ENCODE measurements at places on chromosomes 16 and 17.

GRCh38 chr17:44968225-44969143 lies at the start of gene C1QL1:
Gene C1QL1, minus strand, starts transcription at chr17:44968303. Its CDS starts 255 bp downstream, at chr17:44968048.
- peak; percentile 89 for DNase-seq

DNA sequence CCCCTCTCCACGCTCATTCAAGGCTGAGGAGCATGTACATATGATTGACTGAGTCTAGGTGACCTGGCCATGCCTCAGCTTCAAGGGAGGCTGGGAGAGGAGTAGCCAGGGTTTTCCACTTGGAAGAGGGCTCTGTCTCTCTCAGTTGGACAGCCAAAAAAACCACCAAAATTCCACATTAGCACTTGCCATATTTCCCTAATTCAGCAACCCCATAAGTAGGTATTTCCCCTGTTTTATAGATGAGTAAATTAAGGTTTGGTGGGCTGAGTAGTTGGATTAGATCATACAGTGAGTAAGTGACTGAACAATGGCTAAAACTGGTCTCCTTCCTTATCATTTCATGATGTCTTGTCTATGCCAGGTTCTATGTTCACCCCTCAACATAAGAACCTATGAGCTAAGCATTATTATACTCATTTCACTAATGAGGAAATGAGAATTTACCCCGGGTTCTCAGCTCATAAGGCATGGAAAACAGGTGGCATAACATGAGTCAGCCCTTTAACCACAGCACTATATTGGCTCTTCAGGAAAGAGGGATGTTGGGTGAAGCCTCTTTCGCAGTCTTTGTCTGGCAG lies 68.0 kb upstream of the GAS7 start:
- DNase-seq: no peak

GRCh38 chr16:1657841-1658240 lies 20.2 kb upstream of the JPT2 start:
- no peak for DNase-seq

DNA sequence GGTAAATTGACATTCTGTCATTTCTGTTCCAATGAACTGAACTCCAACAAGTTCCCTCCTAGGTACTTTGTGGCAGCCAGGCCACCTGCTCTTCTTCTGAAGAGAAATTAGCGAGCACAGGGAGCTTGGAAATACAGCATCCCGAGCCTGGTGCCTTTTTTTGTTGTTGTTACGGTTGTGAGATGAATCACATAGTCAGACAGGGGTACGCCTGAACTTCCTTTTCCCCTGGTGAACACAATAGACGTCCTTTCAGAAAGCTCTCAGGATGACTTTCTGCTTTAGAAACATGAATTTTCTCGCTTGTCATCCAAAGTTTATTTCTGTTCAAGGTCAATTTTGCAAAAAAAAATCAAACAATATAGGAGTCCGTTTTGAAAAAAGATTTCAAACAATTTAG lies 53.9 kb upstream of the XYLT1 start:
- peak; percentile 82 for DNase-seq

DNA sequence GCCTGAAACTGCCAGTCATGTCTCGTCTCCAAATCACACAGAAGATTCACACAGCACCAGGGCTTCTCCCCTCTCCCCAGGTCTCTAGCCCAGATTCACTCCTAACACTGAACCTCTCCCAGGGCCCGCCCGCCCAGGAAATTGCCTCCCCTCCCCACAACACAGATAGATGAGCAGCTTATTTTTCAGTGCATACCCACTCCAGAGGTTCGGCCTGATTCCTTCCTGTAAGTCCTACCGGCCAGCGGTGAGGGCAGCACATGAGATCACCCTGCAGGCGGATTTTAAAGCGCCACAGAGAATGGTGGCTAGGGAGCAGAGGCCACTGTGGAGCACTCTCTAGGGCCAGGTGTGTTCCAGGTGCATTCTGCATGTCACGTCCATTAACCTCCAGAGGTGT lies 301.8 kb downstream of the IRF8 start:
- DNase-seq: no peak

DNA sequence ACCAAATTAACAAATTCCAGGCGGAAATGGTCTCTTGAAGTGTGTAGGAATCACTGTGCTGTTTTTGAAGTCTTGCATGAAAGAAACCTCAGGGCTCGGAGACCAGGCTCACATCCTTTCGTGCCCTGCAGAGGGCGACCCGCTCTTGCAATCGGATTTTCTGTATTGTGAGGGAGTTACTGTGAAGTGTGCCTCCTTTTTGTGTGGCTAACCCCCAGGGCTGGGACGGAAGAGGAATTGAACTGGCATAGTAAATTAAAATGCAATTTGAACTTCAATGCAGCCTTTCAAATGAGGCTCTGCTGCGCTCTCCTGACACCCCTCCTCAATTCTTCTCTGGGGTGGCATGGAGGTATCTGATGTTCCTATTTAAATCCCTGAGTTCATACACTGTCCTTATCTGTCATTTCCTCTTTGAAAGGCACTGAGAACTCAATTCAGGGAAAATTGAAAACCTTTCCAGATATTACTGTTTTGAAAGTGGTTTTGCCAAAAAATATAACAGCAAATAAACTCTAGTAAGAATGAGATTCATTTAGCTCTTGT lies 51.5 kb upstream of the MGAT5B start:
- peak; percentile 61 for DNase-seq

DNA sequence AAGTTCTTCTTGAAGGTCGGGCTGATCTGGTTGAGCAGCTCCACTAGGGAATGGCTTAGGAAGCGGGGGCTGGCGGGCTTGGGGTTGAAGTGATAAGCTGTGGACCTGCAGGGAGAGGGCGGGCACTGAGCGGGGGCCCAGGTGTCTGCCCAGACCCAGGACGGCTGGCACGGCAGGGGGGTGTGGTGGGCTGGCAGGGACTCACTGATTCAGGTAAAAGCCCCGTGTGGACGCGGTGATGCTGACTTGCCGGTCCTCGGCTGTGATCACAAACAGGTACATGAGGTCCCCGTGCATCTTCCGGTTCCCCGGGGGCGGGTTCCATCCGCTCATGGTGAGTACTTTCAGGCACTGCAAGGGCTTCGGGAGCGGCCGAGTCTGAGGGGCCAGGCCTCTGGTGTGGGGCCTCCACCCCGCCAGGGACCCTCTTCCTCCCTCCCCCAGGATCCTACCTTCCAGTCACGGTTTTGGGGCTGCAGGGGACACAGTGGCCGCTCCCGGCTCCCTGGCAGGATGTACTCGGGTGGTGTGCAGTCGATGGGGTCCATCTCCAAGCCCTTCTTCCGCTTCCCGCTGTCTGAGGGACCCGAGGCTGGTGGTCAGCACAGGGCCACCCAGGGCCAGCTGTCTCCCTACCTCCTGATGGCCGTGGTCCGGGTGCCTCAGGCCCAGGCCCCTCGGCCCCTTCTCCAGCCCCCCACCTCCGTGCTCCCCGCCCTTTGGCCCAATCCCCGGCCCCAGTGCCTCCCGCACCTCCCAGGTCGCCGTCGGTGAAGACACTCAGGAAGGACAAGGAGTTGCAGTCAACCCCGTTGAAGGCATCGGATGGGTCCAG lies 10.2 kb downstream of the CLUH start:
- no peak for DNase-seq

DNA sequence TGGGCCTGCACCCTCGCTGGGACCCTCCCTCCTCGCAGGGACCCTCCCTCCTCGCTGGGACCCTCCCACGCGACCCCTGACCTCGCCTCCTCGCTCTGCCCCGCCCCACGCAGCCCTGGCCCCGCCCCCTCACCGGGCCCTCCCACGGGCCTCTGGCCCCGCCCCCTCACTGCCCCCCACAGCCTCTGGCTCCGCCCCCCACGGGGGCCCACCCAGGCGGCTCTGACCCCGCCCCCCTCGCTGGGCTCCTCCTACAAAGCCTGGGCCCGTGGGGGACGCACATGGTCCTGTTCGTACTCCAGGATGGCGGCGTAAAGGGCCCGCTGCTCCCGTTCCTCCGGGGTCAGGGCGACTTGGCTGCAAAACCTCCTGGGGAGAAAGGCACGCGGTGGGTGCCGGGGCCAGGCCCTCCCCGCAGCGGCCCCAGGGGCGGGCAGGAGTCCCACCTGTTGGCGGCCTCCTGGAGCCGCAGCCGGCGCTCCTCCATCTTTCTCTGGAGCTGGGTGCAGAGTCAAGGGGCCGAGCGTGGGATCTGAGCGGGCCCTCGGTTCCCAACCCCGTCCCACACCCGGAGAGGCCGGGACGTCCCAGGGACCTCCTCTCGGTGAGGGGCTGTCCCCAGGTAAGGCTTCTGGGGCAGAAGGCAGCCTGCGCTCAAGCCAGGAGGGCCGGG lies 9.0 kb downstream of the VPS9D1 start:
- DNase-seq: peak; percentile 84

GRCh38 chr16:2341456-2342447 lies 1.2 kb upstream of the ABCA3 start:
- no peak for DNase-seq

DNA sequence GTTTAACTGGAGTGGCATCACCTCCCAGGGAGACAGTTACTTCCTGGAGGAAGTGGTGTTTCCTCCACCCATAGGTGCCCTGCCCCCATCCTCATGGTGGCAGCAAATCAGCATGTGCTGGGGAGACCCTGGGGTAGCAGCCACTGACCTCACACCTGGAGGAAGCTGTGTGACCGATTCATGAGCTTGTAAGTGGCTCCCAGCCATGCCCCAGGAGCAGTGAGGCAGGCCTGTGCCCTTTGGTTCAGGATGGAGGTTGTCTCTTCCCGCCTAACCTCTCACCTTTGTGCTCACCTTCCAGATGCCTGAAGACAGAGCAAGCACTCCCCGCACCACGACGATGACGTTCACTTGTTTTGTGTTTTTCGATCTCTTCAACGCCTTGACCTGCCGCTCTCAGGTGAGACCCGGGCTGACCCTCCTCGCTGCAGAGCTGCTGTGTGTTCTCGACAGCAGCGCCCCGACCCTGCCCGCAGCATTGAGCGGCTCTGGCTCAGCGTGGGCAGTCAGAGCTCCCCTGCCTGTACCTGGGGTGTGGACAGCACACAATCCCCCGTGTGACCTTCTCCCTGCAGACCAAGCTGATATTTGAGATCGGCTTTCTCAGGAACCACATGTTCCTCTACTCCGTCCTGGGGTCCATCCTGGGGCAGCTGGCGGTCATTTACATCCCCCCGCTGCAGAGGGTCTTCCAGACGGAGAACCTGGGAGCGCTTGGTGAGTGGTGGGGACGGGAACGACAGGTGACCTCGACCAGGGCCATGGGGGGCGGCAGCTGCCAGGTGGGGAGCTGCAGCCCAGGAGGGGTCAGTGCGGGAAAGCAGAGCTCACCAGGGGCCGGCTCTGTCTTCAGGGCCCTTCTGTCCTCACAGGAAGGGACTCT lies 42.8 kb downstream of the MEAK7 start:
- no peak for DNase-seq

GRCh38 chr17:71779482-71779881 lies 341.3 kb upstream of the SOX9 start:
- no peak for DNase-seq

GRCh38 chr17:81163703-81164370 lies 1.5 kb upstream of the PVALEF start:
- DNase-seq: no peak

GRCh38 chr17:48048384-48049126 lies 396 bp downstream of the NFE2L1 start:
- peak; percentile 95 for DNase-seq

DNA sequence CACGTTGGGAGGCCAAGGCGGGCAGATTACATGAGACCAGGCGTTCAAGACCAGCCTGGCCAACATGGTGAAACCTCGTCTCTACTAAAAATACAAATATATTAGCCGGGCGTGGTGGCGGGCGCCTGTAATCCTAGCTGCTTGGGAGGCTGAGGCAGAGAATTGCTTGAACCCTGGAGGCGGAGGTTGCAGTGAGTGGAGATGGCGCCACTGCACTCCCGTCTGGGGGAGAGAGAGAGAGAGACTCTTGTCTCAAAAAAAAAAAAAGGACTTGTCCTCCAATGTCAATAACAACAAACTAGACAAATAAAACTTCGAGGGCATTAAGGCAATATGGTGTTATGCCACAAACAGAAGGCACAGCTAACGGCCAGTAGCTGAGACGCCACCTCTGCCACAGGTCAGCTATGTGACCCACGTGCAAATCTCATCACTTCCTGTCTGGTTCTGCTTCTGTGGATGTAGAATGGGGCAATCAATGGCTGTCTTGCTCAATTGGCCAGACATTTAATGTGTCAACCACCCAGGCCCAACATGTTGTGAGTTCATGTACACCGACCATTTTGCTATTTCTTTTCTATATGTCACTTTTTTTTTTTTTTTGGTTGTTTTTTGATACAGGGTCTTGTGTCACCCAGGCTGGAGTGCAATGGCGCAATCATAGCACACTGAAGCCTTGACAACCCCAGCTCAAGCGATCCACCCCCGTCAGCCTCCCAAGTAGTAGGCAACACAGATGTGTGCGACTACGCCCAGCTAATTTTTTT lies 834 bp upstream of the TXNDC11 start:
- peak; percentile 56 for DNase-seq

DNA sequence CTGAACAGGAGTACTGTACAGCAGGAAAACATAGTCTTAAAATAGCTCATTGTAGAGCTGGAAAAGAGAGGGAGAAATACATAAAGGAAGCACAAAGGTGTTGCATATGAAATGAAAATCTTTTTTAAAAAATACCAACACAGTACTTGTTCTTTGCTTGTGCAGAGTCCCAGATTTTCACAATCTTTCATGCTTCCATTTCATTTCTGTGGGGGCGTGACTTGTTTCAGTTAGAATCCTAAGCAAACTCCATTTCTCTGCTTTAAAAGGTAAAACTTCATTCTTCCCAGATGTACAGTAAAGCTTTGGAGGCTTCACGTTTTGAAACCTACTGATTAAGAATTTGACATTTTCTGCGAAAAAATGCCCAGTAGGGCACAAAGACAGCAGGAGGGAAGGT lies 48.5 kb upstream of the MARCHF10 start:
- no peak for DNase-seq

DNA sequence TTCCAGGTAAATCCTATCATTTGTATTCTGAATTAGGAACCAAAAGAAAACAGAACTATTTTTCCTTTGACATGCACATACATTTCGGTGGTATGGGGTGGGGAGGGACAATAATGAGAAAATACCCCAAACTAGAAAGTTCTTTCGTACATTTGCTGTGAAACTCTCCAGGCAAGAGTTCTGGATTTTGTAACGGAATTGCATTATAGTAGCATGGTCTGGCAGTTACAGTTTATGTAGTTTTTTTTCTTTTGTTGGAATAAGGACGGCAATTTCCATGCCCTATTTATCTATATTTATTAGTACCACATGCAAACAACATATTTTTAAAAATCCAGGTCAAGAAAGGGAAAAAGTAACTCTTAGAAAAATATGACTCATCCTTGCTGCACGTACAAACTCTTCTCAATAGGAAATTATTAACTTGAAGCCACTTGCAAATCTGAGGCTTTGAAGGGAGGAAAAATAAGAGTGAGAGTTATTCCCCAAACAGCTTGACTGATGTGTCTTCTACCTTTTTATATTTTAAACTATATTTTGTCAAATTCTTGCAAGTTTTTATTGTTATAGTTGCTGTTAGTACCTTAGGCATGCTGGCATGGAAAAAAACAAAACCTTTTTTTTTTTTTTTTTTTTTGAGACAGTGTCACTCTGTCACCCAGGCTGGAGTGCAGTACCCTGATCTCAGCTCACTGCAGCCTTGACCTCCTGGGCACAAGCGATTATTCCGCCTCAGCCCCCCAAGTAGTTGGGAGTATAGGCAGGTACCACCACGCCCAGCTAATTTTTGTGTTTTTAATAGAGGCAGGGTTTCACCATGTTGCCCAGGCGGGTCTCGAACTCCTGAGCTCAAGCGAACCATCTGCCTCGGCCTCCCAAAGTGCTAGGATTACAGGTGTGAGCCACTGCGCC lies 69.3 kb downstream of the WWP2 start:
- DNase-seq: no peak

GRCh38 chr17:82964851-82965341 lies 114.5 kb upstream of the METRNL start:
- no peak for DNase-seq

GRCh38 chr17:31226950-31227349 lies 70.1 kb downstream of the OMG start:
- DNase-seq: no peak

All from lung microvascular endothelial cell (primary cell).